Erythroblast (primary cell): ENCODE measurements at places on chromosomes 2 and 18.

GRCh38 chr2:10924441-10924840 is 12.7 kb downstream of the KCNF1 start:
- no peak for DNase-seq

DNA sequence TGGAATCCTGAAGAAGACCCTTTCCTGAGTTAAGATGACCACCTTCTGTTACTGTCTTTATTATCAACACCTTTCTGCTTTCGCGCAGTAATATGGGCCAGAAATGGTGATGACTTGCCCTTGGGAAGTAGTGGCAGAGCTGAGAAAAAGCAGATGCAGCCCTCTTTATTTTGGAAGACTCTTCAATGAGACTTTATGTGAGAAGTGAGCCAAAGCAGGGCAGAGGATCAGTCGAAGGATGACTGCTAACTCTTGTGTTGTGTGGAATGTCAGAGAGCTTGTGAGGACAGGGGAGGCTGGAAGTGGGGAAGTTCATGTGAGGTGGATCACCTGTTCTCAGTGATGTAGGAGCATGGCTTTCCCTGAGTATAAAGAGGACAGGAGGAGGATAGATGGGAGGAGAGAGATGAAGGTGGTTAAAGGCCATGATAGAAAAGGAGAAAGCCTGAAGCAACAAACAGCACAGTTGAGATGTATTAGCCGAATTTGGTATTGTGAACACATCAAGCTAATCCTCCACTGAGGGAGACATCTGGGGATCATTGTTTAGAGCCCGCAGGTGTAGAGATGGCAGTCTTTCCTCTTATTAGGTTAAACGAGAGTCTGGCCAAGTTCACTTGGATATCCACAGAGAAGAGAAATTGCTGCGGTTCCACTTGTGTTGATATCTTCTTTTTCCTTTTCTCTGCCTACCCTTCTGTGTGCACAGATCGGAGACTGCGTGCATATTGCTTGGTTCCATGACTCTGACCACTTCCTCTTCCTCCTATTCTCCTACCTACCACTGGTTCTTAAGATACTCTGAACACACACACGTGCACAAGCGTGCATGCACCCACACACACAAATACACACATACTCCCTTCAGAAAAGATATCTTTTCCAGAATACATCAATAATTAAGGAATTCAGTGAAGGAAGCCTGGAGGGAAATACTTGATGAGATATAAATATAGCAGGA is 67.4 kb downstream of the SLC9A2 start:
- no peak for DNase-seq

GRCh38 chr2:149585166-149585885 is 2.2 kb downstream of the MMADHC start:
- no peak for DNase-seq

DNA sequence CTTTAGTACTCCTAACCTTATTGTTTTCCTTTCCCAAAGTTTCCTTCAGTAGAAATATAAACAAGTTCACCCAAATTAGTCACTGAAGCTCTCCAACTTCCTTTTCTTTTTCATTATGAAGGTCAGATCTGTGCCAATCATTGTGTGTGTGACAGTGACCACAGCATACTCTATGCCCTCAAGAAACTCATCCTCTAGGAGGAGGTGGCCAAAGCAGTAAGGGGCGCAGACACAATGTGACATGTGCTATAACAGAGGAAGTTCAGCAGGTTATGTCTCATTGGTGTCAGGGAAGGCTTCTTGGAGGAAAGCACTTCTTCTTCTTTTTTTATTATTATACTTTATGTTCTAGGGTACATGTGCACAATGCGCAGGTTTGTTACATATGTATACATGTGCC is 60.0 kb upstream of the PSME4 start:
- DNase-seq, result no peak

- no peak for DNase-seq
Observed at GRCh38 chr2:100064165-100064564, 78.2 kb downstream of the AFF3 start.

- no peak for DNase-seq
Observed at GRCh38 chr2:9031246-9031645, 27.8 kb upstream of the MBOAT2 start.

- no peak for DNase-seq
Observed at GRCh38 chr2:124874219-124874618, 849.1 kb downstream of the CNTNAP5 start.

DNA sequence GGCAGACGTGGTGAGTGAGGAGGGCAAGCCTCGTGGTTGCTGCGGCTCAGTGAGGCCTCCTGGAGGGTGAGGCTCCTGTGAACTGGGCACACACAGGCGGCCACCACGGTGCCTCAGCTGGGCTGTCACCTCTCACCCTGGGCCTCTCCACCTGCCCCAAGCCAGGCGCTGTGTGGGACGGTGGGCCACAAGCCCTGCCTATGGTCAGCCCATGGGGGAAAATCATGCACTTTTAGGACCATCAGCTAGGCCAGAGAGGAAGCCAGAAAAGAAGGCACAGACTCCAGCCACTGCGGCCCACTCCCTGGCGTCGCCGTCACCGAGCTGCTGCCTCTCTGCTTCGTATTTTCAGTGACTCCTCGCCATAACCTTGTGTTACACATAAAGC is 28.5 kb upstream of the HS6ST1 start:
- no peak for DNase-seq

GRCh38 chr2:7093376-7093775 is 176.2 kb downstream of the RNF144A start:
- no peak for DNase-seq

GRCh38 chr2:149040451-149040850 is 2.0 kb downstream of the LYPD6B start:
- peak; percentile 46 for DNase-seq

DNA sequence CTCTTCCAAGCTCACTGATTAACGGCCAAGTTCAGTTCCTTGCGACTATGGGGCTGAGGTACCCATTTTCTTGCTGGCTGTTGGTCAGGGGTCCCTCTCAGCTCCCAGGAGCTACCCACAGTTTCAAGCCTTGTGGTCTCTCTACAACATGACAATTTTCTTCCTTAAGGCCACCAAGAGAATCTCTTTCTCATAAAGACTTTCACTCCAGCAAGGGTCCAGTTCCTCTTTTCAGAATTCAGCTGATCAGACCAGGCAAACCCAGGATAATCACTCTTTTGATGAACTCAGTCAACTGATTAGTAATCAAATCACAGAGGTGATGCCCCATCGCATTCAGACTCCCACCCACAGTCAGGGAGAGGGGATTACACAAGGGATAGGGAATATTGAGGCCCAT is 129.7 kb downstream of the IRS1 start:
- no peak for DNase-seq

GRCh38 chr18:11388755-11389680 is 220.4 kb upstream of the SLC35G4 start:
- DNase-seq, result no peak

DNA sequence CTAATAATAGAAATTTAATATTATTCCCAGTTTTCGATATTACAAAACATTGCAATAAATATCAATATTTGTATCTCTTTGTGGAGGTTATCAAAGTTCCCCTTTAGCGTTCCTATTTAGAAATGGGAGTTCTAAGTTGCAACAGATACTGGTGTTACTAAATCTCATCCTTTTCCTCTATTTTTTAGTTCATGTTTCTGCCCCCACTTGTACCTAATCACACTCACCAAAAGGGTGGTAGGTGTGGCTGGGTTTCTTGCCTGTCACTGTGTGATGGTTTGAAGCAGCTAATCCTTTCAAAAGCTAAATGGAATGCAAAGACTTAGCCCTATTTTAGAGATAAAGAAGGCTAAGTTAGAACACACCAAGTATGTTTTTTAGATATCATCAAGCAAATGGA is 997.9 kb downstream of the TSN start:
- DNase-seq, result no peak

- DNase-seq, result no peak
Observed at GRCh38 chr2:128384446-128384845, 65.8 kb upstream of the HS6ST1 start.

DNA sequence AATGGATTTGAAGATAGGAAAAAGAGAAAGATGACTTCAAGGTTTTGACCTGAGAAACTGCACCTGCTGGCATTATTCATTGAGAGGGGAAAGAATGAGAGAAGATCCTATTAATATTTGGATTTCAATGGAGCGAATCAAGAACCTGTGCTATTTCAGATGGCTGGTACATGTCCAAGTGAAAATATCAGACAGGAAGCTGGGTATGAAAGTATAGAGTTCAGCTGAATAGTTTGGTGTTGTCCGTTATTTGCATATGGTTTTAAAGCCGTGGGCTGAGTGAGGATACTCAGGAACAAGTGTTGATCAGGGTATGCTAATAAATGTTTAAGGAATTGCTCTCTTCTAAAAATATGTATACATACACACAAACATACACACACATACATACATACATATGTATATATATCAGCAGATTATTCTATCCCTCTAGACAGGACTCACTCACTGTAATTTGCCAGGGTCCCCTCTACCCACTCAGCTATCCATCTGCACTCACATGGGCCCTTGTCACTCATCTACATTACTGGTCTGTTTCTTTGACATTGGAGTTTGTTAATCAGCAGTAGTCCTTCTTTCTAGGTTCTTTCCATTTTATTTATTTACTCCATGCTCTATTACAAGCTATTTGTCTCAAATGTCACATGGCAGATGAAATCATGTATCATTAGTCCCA is 33.9 kb upstream of the IKZF2 start:
- DNase-seq, result no peak

DNA sequence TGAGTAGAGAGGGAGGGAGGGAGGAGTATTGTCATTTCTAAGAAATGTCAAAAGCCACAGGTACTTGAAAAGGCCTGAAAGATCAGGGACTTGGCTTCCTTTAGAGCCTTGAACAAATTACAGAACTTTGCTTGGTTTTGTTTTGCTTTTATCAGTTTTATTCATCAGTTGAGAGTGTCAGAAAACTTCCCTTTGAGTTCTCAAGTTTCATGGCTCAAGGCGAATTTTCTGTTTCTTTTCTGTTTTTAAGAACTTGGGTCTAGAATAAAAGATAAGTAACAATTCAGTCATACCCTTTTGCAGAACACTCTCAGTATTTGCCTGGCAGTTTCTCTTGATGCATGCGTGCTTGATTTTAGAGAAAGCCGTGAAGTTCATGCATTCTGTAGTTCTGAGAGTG is 531.9 kb downstream of the PARD3B start:
- no peak for DNase-seq

GRCh38 chr2:121382744-121383143 is 97.7 kb upstream of the TFCP2L1 start:
- no peak for DNase-seq

GRCh38 chr2:159797543-159798375 is at the start of gene CD302:
Gene CD302, minus strand, starts transcription at chr2:159798208. Its CDS starts 10 bp downstream, at chr2:159798198.
- peak; percentile 67 for DNase-seq

DNA sequence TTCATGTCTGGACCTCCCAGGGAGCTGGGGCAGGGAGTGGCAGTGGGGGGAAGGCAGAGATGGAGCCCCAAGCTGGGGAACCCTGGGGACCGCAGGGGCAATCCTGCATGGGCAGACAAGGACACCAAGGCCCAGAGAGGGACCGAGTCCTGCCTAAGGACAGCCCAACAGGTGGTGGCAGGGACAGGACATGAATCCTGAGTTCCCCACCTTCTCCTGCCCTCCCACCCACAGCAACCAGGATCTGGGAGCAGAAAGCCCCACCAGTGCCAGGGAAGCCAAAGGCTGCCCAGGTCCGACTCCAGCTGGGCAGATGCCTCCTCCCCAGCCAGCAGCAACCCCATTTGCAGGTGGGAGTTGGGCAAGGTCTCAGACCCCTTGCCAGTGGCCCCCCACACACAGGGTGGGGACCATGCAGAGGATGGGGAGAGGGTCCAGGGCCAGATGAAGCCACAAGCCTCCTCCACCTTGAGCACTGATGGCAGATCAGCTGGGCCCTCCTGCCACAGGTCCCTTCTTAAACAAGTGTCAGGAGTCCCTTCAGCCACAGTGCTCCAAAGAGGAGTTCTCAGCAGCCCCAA is 6.3 kb downstream of the ADRA2B start:
- no peak for DNase-seq

DNA sequence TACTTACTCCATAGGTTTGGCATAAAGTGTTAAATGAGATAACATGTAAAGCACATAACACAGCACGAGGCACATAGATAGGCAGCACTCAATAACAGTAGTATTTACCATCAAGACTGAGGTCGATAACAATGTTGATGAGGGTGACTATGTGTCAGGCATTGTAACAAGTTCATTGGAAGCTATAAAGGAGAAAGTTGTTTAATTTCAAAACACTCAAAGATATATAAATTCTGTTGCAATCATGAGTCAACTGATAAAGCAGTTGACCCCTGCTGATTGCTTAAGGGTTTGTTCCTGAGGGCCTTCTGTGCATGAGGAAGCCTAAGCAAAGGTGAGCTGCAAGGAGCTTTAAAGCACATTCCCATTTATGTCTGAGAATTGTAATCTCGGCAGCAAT is 760.5 kb downstream of the SATB2 start:
- DNase-seq, result no peak

GRCh38 chr18:12376034-12376753 is 833 bp downstream of the AFG3L2 start:
- DNase-seq, result peak; percentile 74

- no peak for DNase-seq
Observed at GRCh38 chr2:201773990-201774389, 6.7 kb downstream of the ALS2 start.

- DNase-seq, result no peak
Observed at GRCh38 chr2:158970241-158970751, 1.9 kb downstream of the TANC1 start.

GRCh38 chr2:74006459-74006858 is 21.7 kb downstream of the TET3 start:
- no peak for DNase-seq

DNA sequence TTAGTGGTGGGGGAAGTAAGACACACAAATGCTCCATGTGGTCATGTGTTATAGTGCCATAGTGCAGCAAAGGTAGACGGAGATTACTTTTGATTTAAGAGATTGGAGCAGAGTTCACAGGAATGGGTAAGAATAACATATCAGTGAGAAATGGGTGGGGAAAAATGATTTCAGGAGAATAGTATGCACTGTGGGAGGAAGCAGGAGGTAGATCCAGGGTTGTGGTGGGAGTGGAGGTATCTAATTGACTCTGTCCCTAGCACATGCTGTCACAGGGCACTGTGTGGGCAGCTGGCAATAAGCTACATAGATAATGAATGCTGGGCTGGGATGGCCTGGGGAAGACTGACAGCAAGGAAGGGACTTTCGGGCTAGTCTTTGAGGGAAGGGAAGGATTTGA is 65.3 kb downstream of the STAT1 start:
- DNase-seq, result no peak

- no peak for DNase-seq
Observed at GRCh38 chr18:54147439-54147838, 77.0 kb downstream of the MBD2 start.

- no peak for DNase-seq
Observed at GRCh38 chr2:181070119-181070835, 89.9 kb downstream of the UBE2E3 start.

- no peak for DNase-seq
Observed at GRCh38 chr2:173547499-173547898, 192.8 kb downstream of the CDCA7 start.

DNA sequence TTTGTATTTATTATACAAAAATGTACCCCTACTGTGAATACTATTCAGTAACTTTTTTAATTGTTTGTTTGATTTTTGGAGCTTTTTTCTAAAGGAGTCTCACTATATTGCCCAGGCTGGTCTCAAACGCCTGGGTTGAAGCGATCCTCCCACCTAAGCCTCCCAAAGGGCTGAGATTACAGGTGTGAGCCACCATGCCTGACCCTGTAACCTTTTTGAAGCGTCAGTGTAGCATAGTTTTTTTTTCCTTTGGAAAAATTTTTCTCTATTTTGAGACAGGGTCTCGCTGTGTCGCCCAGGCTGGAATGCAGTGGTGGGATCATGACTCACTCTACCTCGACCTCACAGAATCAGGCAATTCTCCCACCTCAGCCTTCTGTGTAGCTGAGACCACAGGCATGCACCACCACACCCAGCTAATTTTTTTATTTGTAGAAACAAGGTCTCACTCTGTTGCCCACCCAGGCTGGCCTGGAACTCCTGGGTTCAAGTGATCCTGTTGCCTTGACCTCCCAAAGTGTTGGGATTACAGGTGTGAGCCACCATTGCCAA is 2.0 kb downstream of the GMCL1 start:
- no peak for DNase-seq
